ENCODE measurements at places on chromosomes 2 and 18.

- DNase-seq: no peak
These were observed 3.0 kb downstream of the FEV start for GRCh38 chr2:218981881-218982585.

DNA sequence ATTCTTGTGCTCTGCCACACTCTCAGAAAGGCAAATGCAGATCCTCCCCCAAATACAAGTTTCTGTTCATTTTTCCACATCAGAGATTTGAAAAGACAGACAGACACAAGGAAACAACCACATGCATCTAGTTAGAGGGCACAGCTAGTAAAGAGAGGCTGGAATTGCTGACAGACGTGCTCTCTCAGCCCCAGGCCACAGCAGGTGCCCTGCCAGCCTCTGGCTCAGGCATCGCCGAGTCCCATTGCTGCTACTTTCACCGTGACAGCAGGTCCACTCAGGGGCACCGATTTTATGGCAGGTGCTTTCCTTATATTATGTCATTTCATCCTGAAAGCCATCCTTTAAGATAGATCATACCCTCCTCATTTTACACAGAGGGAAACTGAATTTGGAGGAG is 507.5 kb downstream of the EIPR1 start:
- DNase-seq: no peak

- no peak for DNase-seq
These were observed 242.6 kb upstream of the TCF4 start for GRCh38 chr18:55830544-55830943.

GRCh38 chr2:46748735-46749531 is 166.7 kb downstream of the MCFD2 start:
- peak; percentile 58 for DNase-seq

DNA sequence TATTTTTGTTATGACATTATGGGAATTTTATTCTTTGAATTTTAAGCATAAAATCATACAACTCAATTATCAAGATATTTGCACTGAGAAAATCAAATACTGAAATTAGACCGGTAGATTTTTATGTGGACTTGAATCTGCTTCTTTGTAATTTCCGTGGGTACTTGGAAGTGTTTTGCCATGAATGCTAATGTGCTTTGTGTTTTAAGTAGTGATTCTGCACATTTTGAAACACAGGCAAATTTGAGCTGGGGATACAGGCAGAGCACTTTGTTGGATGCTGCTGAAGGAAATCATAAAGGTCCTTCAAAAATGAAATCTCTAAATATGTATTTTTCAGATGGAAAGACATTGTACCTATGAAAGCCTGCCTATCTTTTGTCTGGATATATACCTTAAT is 446.3 kb upstream of the POU3F3 start:
- no peak for DNase-seq

DNA sequence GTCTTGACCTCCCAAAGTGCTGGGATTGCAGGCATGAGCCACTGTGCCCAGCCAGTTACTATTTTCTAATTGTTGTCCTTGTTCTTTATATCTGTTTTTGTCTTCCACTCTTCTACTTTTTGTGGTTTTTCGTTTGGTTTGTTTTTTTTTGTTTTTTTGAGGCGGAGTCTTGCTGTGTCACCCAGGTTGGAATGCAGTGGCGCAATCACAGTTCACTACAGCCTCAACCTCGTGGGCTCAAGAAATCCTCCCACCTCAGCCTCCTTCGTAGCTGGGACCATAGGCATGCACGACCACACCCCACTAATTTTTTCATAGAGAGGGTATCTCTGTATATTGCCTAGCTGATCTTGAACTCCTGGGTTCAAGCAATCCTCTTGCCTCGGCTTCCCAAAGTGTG is 100.7 kb downstream of the EHBP1 start:
- DNase-seq: no peak

GRCh38 chr2:138867341-138867740 is 87.2 kb upstream of the NXPH2 start:
- no peak for DNase-seq

- no peak for DNase-seq
These were observed 309.0 kb downstream of the RPRM start for GRCh38 chr2:153169609-153170008.

DNA sequence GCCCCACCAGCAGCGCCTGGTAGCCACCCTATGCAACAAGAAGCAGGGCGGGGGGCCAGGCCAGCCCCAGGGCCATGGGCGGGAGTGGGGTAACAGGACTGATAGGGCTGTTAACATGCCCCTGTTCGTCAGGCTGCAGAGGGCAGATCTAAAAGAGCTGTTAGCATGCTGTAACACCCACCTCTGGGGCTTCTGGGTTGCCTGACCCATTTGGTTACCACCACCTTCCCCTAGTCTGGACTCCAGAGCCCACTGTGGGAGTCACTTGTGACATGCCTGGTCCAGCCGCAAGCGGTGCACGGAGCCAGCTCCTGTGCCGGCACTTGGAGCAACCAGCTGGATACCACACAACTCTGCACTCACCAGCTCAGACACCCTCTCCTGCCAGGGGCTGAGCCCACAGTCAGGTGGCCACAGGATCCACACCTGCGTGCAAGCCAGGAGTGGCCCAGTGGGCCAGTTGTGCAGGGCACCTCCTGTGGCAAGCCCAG is 2.1 kb downstream of the METTL8 start:
- DNase-seq: no peak

DNA sequence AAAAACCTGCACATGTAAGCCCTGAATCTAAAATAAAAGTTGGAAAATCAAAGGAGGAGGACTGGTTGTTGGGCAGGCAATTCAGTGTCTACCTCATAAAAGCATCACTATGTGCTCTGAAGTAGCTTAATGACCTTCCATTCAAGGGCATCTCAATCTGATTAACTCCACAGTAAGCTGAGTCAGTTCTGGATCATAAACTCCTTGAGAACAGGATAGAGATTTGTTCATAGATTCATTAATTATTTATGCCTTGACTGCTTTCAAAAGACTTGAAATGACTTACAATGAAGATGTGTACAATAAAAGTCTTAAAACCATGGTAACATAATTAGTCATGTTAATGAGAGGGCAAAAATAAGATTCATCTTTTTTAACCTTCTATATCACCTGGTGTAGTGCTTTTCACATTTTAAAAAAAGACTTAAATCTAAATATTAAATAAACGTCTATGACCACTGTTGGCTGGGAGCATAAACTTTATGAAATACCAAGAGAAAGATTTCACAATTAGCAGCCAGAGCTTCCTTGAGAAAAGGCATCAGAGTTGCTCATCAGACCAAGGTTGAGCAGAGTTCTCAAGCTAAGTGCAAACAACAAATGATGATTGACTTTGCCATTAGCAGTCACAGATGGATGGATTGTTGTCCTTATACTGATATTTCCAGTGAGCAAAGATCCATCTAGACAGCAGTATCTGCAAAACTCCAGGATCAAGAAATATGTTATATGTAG is 237.3 kb upstream of the THUMPD2 start:
- DNase-seq: no peak

GRCh38 chr2:175999283-175999819 is 2.7 kb downstream of the LNPK start:
- no peak for DNase-seq

GRCh38 chr18:60372132-60372531 is 443 bp downstream of the MC4R start:
- no peak for DNase-seq

- DNase-seq: no peak
These were observed 20.6 kb downstream of the MPPE1 start for GRCh38 chr18:11887328-11888128.

DNA sequence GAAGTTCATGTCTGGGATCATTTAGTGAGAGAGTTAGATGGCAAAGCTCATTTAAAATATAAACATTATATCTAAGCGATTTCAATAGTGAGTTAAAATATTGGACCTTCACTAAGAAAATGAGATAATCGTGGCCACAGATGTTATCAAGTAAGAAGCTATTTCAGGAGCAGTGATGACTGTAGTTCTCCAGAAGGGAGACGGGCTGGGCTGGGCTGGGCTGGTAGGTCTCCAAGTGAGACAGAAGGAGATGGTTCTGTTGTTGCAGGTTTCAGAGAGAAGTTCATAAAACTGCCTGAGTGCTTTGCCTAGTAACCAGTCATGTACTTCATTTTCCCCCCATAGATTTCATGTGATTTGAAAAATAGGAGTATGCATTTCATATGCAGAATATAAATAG is 130.1 kb upstream of the DAPL1 start:
- no peak for DNase-seq

DNA sequence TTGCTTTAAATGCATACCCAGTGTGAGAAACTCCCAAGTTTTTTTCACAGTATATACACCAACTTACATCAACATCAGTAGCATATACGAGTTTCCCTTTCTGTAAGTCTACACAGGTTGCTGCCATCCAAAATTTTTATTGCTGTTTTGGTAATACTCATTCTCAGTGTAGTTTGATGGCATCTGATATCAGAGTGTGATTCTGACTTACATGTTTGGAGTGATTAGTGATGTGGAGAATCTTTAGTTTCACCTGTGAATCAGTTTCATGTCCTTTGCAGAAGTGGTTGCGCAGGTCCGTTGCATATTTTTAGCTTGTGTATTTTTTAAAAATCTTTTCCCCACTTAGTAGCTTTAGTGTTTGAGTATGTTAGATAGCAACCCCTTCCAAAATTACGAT is 50.1 kb downstream of the CCDC74A start:
- DNase-seq: no peak

DNA sequence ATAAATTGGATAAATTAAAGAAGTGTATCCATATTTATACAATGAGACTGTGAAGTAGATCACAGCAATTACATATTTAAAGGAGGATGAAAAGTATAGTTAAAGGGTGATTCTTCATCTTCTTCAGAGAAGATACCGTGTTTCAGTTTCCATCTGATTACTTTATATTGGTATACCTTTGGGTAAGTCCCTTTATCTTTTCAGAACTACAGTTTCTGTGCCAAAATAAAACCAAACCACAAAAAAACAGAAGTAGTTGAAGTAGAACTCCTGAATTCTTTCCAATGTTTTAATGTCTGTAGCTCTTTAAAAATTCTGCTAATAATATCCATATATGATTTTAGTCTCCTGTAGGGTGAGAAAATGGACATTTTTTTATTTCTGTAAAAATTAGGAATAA is 231.2 kb upstream of the LINC00305 start:
- DNase-seq: no peak

DNA sequence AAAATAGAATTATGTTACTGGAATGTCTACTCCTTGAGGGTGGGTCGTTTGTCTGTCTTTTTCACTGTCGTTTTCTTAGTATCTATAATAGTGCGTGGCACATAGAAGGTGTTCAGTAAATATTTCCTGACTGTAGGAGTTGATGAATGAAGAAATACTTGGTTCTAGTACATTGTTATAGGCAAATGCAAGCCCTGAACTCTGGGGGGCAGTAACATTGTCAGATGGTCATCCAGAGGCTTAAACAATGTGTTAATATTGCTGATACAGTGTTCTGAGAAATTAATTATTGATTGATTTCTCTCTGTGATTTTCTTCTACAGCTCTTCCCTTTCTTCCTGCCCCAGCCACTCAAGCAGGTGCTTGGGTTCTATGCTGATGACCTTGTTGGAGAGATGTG is 24.4 kb upstream of the THOC1 start:
- no peak for DNase-seq

DNA sequence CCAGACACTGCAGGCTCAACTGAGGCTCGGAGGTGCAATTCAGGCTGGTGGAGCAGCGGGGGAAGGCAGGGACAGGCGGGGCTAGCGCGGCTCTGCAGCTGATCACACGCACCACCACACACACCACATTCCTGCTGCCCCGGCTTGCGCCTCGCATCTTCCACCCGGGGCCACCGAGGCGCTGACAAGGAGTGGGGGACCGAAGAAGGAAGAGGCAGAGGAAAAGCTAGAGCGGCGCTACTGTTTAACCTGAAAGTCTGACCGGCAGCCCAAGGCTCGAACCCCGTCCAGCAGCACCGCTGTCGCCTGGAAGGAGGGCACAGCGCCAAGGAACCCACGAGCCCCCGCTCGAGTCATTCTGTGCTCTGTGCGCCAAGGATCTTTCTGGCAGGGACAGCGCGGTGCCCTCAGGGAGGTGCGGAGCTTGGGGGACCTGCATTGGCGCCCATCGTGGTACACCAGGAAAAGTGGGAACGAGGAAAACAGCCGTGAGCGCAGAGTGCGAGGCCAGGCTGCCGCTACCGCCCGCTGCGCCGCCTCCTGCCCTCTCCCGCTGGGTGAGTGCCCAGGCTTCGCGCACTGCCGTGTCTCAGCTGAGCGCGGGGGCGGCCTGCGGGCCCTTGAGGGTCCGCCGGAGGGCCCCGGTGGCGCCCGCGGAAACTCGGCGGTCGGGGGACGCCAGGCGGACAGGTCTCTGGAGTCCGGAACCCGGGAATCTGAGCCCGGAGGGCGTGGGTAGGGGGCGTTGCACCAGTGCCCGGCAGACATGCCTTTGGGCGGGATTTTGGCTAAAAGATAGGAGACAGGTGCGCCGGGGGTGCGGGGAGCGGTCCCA is 860 bp upstream of the KCNJ3 start:
- DNase-seq: no peak

GRCh38 chr2:40315683-40316082 is 136.2 kb downstream of the SLC8A1 start:
- DNase-seq: no peak

DNA sequence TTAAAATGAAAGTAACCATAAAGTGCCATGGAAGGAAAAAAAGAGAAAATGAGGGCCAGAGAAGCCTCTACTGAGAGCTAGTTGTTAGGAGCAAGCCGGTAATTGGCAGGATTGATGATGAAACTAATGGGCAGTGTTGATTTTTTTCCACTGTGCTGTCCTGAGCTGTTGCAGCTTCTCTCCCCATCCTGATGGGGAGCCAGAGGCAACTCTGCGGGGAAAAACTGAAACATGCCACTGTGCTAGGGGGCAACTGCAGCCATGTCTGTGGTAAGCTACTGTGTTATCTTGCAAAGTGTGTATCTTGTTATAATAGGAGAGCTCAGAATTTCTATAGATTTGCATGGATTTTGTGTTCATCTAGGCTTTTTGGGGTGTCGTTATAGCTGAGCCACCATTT is 487.9 kb downstream of the STK39 start:
- no peak for DNase-seq

GRCh38 chr2:199196686-199197085 is 261.1 kb downstream of the SATB2 start:
- no peak for DNase-seq

DNA sequence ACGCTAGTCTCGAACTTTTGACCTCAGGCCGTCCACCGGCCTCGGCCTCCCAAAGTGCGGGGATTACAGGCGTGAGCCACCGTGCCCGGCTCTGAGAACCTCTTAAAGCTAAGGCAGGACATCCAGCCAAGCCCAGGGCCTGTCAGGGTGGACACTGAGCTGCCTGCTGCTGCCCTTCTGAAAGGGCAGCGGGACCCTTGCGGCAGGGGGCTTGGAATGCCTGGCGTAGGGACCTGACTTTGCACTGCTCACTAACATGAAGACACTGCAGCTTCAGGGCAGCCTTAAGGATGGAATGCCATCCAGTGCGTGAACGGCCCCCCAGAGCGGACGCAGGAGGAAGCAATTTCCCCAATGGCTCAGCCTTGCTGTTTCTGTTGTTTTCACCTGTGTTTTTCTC is 9.0 kb downstream of the CYS1 start:
- DNase-seq: no peak

- no peak for DNase-seq
These were observed 457.8 kb upstream of the MEX3C start for GRCh38 chr18:51655327-51655698.

- DNase-seq: no peak
These were observed 541.4 kb downstream of the PARD3B start for GRCh38 chr2:205086662-205087061.

GRCh38 chr18:36187826-36188721 is 777 bp downstream of the MOCOS start:
- no peak for DNase-seq

Measured in NCI-H526 (cell line).